Mammary epithelial cell (primary cell): ENCODE measurements at places on chromosomes 2 and 18. TPM values are rescaled to one million over a fixed set of nuclear protein-coding genes. Genes with fewer than 3 reads are reported as not detected.

- DNase-seq = no peak
Observed at GRCh38 chr2:32366595-32366994, 9.8 kb downstream of the BIRC6 start.

The VWA3B gene
- total RNA-seq = 0.66 and 0.72 TPM in 2 replicates

DNA sequence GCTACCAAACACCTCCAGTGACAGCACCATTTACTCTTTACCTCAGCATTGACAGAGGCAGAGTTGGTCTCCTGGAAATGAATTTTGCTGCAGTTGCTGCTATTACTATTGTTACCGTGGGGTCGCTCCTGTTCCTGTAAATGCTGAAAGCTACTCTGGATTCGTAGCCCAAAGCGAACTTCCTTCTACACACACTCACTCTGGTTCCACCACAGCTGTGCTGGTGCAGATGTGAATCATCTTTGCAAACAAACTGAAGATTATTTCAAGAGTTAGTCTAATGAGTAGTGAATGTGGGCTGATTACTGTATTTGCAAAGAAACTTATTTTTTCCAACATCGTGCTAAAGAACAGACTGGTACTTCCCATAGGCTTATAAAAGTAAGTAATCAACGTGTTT is 304.0 kb downstream of the LPIN1 start:
- DNase-seq = peak; percentile 6

DNA sequence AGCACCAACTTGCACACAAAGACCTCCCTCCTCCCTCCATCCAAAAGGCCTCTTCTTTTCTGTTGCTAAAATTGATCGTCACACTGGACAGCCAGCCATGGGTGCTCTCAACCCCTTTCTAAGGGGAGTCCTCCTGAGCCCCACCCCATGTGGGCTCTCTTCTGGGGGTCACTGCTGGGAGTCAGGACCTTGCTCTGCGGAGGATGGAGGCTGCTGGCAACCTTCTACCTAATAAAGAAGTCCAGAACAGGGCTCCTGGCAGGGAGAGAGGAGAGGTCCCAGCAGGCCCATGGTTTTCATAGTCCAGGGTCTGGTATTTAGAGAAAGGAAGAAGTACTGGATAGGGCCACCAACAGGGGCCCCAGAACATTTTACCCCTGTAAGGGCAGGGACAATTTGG is 67.6 kb upstream of the OTOS start:
- DNase-seq = no peak

GRCh38 chr18:2985628-2986027 is 27.3 kb downstream of the LPIN2 start:
- peak; percentile 13 for DNase-seq

- no peak for DNase-seq
Observed at GRCh38 chr2:24785671-24786321, 7.4 kb downstream of the PTRHD1 start.

DNA sequence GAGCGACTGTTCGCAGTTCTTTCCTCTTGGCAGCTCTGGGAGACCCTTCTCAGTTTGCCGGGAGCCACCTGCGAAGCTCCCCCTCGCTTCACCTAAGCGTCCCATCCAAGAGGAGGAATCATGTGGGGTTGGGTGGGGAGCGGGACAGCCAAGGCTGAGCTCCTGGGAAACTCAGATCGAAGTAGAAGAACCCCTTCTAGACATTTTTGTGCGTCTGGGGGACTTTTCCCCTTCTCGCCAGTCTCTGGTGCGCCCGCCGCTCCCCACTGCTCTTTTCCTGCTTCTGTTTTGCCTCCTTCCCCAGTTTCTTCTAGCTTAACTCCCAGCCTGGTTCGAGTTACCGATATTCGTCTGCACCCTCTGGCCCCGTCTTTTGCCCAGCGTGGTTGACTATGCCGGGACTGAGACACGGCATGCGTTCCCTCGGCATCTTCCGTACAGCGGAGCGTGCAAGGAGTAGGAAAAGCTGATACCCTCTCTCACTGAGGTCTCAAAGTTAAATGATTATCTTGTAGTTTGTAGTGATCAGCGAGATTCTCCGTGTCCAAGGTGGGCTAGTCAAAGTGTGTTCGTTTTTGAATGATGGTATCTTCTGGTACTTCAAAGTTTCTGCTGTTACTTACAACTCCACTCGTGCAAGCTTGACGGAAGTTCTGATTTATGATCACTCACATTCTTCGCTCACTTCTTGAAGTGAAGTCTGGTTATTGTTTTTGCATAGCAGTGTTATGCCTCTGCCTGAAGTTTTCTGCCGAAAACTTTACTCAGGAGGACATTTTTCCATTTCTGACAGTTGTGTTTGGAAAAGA is 664 bp downstream of the CAMKMT start:
- peak; percentile 54 for DNase-seq
